ENCODE measurements at places on chromosomes 4 and X. TPM values are rescaled to one million over a fixed set of nuclear protein-coding genes. Genes with fewer than 3 reads are reported as not detected.
A peak's percentile ranks its signal among the peaks of the same experiment; 100 is the strongest.

DNA sequence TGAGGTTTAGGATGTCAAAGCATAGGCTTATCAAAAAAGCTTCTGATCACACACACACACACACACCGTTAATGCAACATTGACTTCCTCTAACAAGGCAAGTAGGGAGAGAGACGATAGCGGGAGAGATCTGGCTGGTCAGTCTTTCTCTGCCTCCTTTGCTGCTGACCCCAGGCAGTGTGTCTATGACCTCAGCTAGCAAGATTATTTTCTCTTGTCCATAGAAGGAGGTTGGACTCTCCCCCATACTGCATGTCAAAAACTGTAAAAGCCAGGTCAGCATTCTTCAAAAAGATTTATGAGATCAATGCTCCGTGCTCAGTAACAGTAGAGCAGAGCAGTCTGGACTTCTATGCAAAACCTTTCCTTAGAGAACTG lies 63.5 kb upstream of the PGM2 start:
- no peak for DNase-seq
- H3K36me3 ChIP-seq: no peaks in the 10 kb centered on the region
- no peak overlapping the region for H3K27ac ChIP-seq
- H3K27me3 ChIP-seq: no peaks in the 10 kb centered on the region

DNA sequence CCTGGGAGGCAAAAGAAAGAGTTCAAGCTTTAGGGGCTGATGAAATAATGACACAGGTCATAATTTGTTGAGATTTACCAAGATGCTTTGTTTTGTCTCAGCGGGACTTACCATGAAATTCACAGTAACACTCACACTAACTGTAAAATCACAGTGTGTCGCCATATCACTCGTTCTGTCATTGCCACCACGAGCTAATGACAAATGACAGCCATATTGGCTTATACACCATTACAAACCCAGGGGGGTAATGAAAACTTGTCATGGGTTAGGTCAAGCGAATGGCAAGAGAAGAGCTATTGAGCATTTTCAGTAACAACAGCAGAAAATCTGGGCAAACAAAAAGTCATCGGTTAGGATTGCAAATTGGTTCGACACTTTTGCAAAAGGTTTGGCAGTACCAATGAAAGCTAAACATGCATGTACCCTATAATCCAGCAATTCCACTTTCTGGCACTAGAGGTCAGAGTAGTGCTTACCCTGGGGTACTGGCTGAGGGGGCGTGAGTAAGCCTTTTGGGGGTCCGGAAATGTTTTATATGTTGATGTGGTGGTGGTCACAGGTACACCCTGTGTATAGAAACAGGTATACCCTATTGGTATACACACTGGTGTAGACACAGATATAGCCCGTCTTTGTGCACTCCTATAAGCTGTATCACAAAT lies 83.9 kb upstream of the RAI2 start:
- no peaks in the 10 kb centered on the region for H3K36me3 ChIP-seq
- H3K4me1 ChIP-seq: no peaks in the 10 kb centered on the region
- peak; percentile 24 for DNase-seq
- no peaks in the 10 kb centered on the region for H3K27me3 ChIP-seq

GRCh38 chrX:128698573-128699181 lies 646.5 kb upstream of the ACTRT1 start:
- H3K4me3 ChIP-seq: no peak overlapping the region
- DNase-seq: no peak
- H3K27ac ChIP-seq: no peak overlapping the region
- no peaks in the 10 kb centered on the region for H3K27me3 ChIP-seq

- H3K27me3 ChIP-seq: no peaks in the 10 kb centered on the region
- DNase-seq: no peak
- H3K4me3 ChIP-seq: no peak overlapping the region
- H3K36me3 ChIP-seq: no peaks in the 10 kb centered on the region
- no peaks in the 10 kb centered on the region for H3K4me1 ChIP-seq
- no peak overlapping the region for H3K27ac ChIP-seq
These were observed 31.9 kb downstream of the NPFFR2 start for GRCh38 chr4:72063726-72064125.

DMRTC1B gene
- not detected for total RNA-seq

- H3K36me3 ChIP-seq: no peaks in the 10 kb centered on the region
- no peaks in the 10 kb centered on the region for H3K27me3 ChIP-seq
- no peak overlapping the region for H3K27ac ChIP-seq
- no peaks in the 10 kb centered on the region for H3K4me1 ChIP-seq
- no peak for DNase-seq
These were observed 86.1 kb downstream of the ADGRG4 start for GRCh38 chrX:136386826-136387225.

HERC3 gene
- 51.4 TPM for total RNA-seq

NAA11 gene
- total RNA-seq: not detected

GRCh38 chrX:67717571-67717970 lies 173.8 kb downstream of the AR start:
- no peak for DNase-seq
- H3K27ac ChIP-seq: no peak overlapping the region
- H3K4me1 ChIP-seq: no peaks in the 10 kb centered on the region
- no peak overlapping the region for H3K4me3 ChIP-seq
- no peaks in the 10 kb centered on the region for H3K36me3 ChIP-seq

DNA sequence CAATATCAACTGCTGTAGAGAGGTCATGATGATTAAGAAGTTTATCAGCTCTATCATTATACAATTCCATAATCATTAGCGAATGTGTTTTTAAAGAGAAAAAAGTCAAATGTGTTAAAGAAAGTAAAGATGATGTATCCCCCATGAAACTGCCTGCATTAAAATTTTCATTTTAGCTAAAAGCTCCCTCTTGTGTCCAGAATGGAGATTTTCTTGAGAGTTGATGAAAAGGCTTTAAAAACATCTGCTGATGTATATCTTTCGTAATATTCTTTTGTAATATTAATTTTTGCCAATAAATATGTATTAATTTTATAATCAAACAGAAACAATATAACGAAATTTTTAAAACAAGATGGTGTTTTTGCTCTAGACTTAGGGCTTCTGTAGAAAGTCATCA lies 52.1 kb upstream of the LHFPL1 start:
- no peak for DNase-seq
- no peaks in the 10 kb centered on the region for H3K27me3 ChIP-seq
- H3K27ac ChIP-seq: no peak overlapping the region
- no peaks in the 10 kb centered on the region for H3K4me1 ChIP-seq
